Cardiac ventricle fibroblast (primary cell): ENCODE measurements at places on chromosomes 1 and 21. TPM values are rescaled to one million over a fixed set of nuclear protein-coding genes. Genes with fewer than 3 reads are reported as not detected.

BCAN gene
- total RNA-seq = 0.06 TPM in 1 of 2 replicates, not detected in the other

ELAPOR1 gene
- total RNA-seq = 0.06 and 0.10 TPM in 2 replicates

SCAMP3 gene
- 49.4 and 68.1 TPM in 2 replicates for total RNA-seq

CFAP141 gene
- total RNA-seq = not detected in 2 replicates

CD46 gene
- total RNA-seq = 34.4 and 42.0 TPM in 2 replicates

DCST2 gene
- 0.06 TPM in 1 of 2 replicates, not detected in the other for total RNA-seq

KIF2C gene
- total RNA-seq = 2.1 and 2.3 TPM in 2 replicates

MR1 gene
- 20.7 and 23.2 TPM in 2 replicates for total RNA-seq

AADACL3 gene
- total RNA-seq = not detected in 2 replicates

SV2A gene
- total RNA-seq = 0.87 and 1.8 TPM in 2 replicates

CASQ1 gene
- not detected in 2 replicates for total RNA-seq

LEFTY2 gene
- not detected in 2 replicates for total RNA-seq

KCNQ4 gene
- 0.10 TPM in 1 of 2 replicates, not detected in the other for total RNA-seq

USH2A gene
- total RNA-seq = under 0.01 TPM in 1 of 2 replicates, not detected in the other

COL9A2 gene
- total RNA-seq = 1.1 and 1.3 TPM in 2 replicates

FABP3 gene
- 2.4 TPM in 1 of 2 replicates, not detected in the other for total RNA-seq

LENEP gene
- not detected in 2 replicates for total RNA-seq

KLHDC9 gene
- total RNA-seq = 2.0 and 2.6 TPM in 2 replicates

LYPD8 gene
- total RNA-seq = not detected in 2 replicates

CCDC28B gene
- 6.2 and 12.8 TPM in 2 replicates for total RNA-seq

GJA4 gene
- total RNA-seq = 1.4 and 3.1 TPM in 2 replicates

AMY1B gene
- not detected in 2 replicates for total RNA-seq

IL12RB2 gene
- not detected in 2 replicates for total RNA-seq

SSR2 gene
- 460 and 537 TPM in 2 replicates for total RNA-seq

TMPRSS3 gene
- not detected in 2 replicates for total RNA-seq

WNT3A gene
- total RNA-seq = not detected in 2 replicates

TENT5C gene
- total RNA-seq = 0.39 and 0.62 TPM in 2 replicates

F3 gene
- 22.3 and 39.2 TPM in 2 replicates for total RNA-seq
